ENCODE measurements at places on chromosomes 7 and 10.

DNA sequence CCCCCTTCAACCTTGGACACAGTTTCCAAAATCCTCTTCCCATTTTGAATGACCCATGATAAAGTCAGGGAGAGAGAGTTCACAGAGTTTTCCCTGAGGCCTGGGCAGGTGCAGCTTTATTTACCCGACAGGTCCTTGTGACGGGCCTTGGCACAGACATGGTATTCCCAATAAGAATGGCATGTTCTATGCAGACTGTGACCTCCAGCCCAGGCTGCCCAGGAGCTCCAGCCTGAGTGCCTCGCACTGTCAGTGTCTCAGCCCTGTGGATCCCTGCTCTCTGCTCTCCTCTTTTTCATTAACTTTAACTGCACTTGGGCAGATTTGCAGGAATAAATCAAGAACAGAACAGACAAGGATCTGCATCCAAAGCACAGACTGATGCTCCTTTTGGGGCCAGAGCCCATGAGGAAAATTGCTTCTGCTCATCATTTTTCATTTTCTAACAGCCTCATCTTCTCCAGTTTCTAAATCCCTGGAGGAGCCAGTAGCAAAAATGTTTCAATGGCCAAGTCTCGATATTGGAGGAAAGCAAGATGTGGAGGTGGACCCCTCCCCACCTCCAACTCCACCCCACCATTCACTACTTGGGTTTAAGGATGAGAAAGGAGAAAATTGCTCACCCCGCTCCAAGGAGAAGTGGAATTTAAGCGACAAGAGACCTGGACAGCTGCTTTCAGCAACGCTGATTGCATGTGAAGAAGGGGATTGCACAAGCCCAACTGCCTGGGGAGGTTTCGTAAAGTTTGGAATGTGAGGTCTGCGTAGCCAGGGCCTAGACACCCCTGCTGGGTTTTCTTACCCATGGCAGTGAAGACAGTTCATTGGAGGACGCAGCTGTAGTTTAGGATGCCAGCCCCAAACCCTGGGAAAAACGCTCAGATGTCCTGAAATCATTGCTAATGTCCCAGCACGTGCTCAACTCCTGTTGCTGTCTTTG lies 225.9 kb downstream of the WDR11 start:
- DNase-seq, result no peak

- no peak for DNase-seq
Measured at GRCh38 chr7:8064828-8065227, 96.2 kb downstream of the GLCCI1 start.

DNA sequence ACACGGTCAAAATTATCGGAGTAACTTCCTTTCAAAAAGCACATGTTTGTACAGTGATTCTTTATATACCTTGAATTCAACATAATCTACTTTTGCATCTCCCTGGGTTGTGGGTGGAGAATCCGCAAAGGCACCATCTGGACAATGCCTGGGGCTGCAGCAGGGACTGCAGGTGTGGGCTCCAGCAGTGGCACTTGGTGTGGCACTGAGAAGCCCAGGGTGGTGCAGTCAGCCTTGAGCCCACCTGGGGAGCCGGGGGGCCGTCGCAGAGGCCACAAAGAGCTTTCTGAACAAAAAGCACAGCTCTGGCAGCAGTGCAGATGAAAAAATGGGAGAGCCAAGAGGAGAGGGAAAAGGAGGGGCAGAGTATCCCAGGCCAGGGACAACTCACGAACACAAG lies 22.2 kb downstream of the PARD3 start:
- DNase-seq, result no peak

DNA sequence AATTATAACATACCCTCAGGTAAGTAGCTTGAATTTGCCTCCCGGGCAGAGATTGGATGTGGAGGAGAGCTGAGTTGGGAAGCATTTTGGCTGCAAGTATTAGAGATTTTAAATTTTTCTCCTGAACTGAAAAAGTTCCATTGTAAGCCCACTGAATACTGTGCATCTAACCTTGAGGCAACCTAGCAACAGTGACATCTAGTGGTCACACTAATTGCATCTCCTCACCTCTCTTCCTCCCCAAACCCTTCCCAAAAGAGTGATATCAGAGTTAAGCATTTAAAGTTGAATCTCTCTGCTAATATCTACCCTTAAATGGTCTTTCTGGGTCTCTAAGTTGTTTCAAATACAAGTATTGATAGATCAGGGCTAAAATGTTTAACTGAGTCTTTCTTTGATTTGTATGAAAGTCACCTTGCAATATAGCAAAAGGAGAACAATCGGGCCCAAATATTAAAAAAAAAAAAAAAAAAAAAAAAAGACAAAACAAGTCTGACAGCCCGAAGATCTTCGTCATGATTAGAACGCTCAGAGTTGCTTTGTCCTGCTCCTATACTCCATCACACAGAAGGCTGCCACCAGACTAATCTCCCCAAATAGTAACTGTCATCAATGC lies 40.4 kb upstream of the DLX5 start:
- peak; percentile 17 for DNase-seq
